DMS79 (cell line): ENCODE measurements at places on chromosomes 2 and 18.
A peak's percentile ranks its signal among the peaks of the same experiment; 100 is the strongest.

DNA sequence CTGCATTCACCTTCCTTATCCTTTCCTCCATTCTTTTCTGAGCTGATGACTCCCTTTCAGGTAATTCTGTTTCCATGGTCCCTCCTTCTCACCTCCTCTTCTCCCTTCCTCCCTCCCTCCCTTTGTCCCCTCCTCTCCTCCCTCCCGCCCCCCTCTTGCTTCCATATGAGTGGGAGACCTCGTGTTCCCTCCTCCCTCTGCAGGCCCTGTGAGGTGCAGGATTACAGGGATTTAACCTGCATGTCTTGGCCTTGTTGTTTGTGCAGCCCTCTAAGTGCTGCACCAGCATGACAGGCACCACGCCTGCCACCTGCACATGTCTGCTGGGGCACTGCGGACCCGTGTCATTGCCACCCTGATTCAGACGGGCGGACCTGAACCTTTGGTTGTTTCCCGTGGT lies 103.1 kb downstream of the SNTG2 start:
- no peak for DNase-seq

GRCh38 chr2:225276207-225276606 lies 123.3 kb upstream of the NYAP2 start:
- DNase-seq, result no peak

GRCh38 chr2:112720785-112721184 lies at the start of gene NT5DC4:
Gene NT5DC4 (plus strand): TSS chr2:112721020. CDS start chr2:112721080, 60 bp downstream.
- DNase-seq, result no peak

DNA sequence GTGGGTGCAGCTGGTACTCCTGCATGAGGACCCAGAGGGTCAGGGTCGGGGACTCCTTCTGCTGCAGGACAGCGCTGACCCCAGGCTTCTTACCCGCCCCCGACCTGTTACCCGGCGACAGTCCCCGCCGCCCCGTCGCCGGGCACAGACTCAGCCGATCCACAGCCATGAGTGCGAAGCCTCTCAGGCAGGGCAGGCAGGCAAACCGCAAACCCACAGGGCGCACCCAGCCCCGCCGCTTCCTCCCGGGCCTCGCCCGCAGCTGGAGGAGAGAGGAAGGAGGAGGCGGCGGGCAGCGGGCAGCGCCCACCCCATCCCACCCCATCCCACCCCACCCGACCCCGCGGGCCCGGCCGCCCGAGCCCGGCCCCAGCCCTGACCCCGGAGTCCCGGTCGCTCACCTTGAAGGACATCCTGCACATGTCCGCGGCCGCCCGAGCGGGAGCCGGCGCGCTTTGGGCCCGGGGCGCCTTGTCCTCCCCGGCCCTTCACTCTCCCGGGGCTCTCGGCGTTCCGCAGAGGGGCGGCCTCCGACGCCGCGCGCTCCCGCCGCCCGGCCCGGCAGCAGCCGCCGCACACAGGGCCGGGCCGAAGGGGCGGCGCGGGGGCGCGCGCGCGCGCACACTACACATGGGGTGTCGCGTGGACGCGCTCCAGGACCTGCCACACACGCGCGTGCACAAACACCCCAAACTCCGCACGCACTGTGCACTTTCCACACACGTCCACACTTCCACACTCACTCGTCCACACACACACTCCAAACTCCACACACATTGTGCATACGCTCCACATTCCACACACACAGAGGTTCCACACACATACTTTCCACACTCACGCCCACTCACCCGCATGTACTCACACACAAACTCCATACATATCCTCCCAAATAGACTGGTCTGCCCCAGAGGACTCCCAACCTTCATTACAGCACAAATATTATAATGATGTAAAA lies at the start of gene ANKRD29:
Gene ANKRD29, minus strand, starts transcription at position 603 of the 955 bp plus-strand sequence. Its CDS starts 181 bp downstream, at position 422.
- no peak for DNase-seq

- no peak for DNase-seq
Observed at GRCh38 chr2:10195278-10196109, 73.0 kb downstream of the RRM2 start.

DNA sequence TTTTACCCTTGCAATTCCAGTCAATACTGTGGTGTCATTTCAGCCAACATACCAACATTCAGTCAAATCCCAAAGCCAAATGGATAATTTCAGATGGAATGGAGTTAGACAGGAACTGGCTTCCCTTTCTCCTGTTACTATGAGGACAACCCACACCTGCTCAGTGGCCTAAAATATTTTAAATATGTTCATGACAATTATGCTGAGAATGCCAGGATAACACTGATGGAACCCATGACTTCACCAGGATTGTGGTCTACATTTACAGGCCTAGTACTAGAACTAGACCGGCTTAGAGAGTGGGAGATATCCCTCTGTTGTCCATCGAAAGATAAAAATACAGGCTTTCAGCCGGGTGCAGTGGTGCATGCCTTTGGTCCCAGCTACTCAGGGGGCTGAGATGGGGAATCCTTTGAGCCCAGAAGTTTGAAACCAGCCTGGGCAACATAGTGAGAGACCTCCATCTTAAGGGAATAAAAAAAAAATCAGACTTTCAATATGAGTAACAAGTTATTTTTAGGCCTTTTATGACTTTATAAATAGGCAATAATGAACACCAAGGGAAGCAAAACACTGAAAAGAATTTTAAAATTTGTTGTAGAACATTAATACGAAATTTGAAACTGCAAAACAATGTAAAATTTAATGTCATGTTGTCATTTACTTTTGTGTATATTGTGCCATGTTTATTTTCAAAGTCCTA lies 14.2 kb downstream of the GPATCH11 start:
- DNase-seq, result no peak

GRCh38 chr2:173982182-173982714 lies 17.1 kb upstream of the SP3 start:
- no peak for DNase-seq

DNA sequence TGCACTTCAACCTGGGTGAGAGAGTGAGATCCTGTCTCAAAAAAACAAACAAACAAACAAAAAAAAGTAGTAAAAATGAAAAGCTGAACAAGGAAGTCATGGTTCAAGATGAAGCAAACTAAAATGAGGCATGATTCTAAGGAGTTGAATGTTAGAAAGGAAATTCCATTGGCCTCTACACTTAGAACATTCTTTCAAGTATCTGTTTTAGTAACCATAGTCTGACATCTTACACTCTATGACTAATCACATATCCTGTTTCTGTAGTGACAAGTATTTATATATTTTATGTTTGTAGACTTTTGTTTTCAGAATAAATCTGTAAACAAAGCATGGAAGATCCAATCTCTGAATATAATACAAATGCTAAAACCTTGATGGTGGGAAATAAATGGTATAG lies 164.1 kb downstream of the KIAA1328 start:
- DNase-seq, result no peak

DNA sequence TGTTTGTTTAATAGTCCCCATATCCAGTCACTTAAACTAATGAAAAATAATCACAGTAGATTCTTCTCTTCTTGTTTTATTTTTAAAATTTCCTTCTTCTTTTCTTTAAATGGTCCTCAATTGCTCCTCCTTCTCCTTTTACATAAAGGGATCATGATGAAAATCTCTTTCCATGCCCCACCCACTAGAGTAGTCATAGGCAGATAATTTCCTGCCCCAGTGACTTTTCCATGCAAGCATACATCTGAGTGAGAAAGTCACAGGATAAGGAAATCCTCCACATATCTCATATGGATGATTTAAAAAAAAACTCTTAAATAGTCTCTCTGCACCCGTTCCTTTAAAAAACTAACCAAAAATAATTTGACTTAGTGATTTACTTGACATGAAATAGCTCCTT lies 552.3 kb upstream of the SETBP1 start:
- DNase-seq, result no peak

DNA sequence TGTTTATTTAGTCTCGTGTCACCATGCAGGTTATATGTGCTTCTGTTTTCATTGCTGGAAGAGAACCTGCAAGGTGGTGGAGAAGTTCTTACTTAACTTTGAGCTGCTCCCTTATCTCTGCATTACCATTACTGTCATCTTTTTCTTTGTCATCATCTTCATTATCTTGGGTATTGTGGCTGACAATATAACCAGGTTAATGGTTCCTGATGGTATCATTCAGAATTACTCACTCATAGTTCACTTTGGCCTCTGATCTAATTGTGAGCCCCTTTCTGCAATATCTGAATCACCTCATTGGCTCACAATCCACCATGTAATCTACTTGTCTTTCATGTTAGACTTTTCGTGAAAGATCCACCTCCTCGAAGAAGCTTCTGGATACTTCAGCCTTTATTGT lies 5.0 kb downstream of the CD28 start:
- DNase-seq, result no peak

DNA sequence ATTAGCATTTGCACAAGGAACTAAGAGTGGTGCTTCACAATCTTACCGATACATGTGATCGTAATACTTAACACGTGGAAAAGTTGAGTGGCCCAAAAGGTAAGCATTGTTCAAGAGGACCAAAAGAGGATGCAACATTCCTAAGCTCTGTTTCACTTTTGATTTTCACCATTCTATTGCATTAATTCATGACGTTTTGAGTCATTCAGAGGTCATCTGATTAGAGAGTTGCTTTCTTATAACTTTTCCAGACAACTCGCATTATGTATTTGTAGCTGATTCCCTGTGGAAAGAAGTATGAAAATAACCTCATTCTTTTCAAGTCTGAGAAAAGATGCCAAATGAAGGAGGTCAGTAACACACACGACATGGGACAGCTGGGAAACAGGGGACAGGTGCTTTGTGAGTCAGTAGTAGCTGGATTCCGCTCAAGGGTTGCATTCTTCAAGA lies 344.4 kb downstream of the RND3 start:
- no peak for DNase-seq

GRCh38 chr18:8908792-8909510 lies 193.5 kb upstream of the NDUFV2 start:
- no peak for DNase-seq

DNA sequence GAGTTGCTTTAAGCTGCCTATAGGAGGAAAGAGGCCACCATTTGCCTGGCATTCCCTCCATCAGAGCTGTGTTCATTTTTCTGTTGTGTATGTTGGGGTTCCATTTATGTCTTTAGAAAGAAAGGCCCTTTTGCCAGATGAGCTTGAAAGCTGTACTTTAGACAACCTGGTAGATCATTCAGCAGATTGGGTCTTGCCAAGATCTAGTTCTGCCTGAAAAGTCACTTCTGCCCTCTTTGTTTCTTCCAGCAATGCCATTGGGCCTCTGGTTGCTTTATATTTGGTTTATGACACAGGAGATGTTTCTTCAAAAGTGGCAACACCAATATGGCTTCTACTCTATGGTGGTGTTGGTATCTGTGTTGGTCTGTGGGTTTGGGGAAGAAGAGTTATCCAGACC lies 14.4 kb downstream of the SLC20A1 start:
- DNase-seq, result no peak

DNA sequence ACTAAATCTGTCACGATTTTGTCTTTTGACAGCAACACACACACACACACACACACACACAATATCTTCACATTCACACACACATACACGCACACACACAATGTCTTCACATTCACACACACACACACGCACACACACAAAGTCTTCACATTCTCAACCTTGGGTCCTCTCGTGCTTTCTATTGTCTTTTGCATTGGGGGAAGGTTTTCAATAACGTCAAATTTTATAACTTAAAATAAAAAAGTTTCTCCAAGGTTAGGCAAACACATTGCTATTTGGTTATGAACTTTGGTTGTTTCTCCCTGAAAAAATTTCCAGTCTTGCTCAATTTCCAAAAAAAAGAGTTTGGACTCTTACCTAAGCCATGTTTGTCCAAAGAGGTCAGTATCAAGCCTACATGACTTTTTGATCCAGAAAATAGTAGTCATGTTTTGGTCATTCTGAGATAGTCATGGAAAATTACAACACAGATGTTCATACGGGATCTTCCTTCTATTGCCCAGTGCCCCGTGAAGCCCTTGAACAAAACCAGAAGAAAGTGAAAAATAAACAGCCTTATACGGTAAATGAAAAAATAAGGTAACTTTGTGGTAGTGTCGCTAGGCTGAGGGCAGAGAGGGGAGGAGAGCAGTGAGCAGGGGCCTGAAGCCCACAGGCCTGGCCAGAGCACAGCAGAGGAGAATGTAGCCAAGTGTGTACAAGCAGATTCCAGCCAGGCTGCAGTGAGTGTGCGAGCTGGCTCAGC lies 542.8 kb upstream of the ID2 start:
- no peak for DNase-seq

GRCh38 chr2:37271376-37272067 lies 40.1 kb downstream of the NDUFAF7 start:
- no peak for DNase-seq

DNA sequence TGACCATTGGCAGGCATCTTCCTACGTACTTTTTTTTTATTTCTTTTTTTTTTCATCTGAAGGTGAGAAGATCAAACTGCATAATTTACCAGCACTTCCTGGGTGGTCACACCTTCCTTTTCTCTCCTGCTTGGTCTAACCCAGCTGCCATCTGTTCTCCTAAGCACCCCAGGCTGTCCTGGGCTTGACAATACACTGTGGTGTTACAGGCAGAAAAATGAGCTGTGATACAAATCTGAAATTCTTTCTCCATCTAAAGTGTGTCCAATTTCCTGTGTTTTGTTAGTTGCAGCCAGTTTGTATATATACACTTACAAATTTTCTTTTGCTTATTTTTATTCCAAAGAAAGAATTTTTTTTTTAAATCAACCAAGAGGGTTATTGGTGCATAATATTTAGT lies 786.0 kb upstream of the ZEB2 start:
- DNase-seq, result no peak

DNA sequence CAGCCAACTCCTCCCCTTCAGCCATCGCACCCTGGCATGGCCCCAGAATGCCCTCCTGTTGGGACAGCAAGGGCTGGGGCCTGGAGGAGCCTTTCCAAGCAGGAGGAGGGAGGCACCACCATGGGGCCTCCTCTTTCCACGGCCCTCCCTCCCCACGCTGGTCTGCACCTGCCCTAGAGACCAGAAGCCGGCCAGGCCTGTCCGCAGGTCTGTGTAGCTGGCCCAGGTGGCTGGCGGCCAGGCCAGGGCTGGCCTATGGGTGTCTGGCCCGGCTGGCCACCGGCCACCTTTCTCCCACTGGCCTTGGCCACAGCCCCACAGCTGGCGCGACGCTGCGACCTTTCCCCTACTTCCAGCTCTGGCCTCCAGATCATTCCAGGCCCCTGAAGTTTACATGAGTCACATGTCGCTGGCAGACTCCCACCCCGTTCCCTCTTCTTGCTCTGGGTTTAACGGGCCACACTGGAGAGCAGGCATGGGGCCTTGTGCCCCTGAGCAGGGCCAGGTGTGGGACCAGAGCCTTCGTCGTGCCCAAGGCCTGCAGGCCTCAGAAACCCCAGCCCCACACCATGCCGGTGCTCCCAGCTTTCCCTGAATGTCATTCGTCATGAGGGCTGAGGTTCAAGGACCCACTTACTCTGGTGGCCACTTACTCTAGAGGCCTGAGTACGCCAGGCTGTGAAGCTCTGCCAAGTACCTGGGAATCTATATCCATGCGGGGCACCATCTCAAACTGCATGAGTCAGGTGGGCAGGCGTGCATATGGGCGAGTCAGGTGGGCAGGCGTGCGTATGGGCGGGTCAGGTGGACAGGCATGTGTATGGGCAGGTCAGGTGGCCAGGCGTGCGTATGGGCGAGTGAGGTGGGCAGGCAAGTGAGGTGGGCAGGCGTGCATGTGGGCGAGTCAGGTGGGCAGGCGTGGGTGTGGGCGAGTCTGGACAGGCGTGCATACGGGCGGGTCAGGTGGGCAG lies 33.3 kb upstream of the KLF11 start:
- DNase-seq, result peak; percentile 26
